Activated CD4-positive, alpha-beta T cell treated with anti-CD3 and anti-CD28 coated beads, Interleukin-2, amount 10 ng/mL, durations not matched to agents 7 days and 5 days (primary cell): ENCODE measurements at places on chromosomes 5 and 9.

DNA sequence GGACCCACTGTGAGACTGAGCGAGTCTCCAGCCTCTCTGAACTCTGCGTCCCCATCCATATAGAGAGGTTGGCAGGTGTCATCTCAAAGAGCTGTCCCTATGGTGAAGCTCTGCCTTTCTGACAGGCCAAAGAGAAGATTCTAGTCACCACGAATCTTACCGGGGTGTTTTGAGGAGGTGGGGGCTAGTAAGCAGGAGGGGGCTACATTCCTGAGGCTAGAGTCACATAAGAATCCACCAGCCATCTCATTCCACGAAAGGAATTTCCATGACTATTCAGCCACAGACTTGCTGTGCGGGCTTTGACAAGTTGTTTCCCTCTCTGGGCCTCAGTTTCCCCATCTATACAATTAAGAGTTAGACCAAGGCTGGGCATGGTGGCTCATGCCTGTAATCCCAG, 16.3 kb downstream of the PDGFRB start:
- no peak for DNase-seq

DNA sequence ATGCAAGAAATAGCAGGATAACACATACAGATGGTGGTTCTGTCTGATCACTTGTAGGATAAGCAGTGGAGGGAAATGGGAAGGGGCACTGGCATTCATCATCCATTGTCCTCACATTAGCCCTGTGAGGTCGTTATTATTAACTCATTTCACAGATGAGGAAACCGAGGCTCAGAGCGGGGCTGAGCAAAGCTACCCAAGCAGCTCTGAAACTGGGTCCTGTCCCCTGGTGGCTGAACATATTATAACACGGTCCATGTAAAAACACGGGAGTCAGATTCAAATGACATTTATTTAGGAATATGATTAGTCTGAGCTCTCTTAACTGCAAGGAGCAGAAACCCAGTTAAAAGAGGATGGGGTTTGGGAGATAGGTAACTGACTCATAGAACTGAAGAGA, 43.1 kb downstream of the HRH2 start:
- DNase-seq: no peak

GRCh38 chr9:70932097-70932496, 189.3 kb downstream of the TRPM3 start:
- no peak for DNase-seq

DNA sequence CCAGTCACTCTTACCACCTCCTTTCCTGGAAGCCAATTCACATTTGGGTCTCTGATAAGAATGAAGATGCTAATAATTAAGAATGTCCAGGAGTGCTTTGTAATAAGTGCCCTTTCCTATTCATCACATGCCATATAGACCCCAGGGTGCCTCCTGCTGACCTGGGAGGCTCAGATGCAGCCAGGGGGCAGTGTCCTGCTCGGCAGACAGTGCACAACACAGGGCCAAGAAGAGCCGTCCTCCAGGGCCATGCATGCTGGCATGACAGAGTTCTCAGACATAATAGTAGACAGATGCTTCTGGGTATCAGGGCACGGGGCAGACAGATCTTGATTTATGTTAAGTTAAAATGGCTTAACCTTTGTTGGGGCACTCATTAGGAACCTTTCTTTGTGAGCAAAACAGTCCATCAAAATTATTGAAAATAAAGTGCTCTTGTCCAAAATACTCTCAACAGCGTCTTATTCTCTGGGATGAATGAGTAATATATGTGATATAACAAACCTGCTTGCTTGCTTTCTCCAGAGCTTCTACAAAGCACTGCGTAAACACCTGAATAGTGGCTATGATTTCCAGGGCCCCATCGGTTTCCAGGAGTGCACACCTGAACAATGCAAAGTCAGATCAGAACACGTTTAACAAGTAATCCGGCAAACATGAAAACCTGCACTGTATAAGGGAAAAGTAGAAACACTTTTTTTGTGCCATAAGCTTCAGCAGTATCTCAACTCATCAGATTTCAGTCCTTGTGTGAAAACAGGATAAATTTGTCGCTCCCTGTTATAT, 192.7 kb downstream of the FANCC start:
- no peak for DNase-seq

- no peak for DNase-seq
Measured at GRCh38 chr5:128965638-128966302, 482 bp downstream of the SLC27A6 start.

DNA sequence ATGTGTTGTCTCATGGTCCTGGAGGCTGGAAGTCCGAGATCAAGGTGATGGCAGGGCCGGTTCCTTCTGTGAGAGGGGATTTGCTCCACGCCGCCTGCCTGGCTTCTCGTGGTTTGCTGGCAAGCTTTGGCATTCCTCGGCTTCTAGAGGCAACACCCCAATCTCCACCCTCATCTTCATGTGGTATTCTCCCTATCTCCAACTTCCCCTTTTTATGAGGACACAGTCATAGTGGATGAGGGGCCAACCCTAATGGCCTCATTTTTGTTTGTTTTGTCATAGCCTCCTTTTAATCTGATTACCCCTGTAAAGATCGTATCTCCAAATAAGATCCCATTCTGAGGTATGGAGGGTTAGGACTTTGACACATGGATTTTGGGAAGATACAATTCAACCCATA, 41.7 kb upstream of the CLK4 start:
- no peak for DNase-seq

DNA sequence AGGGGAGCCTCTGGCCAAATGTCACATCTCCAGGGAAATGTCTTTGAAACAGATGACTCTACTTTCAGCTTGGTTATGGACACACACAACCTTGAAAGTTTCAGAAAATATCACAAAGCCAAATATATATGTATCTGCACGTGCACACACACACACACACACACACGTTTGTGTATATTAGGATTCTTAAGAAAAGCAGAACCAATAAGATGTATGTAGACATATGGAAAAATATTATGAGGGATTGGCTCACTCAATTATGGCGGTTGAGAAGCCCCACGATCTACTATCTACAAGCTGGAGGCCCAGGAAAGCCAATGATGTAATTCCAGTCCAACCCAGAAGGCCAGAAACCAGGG, 194.9 kb downstream of the PALM2AKAP2 start:
- no peak for DNase-seq

DNA sequence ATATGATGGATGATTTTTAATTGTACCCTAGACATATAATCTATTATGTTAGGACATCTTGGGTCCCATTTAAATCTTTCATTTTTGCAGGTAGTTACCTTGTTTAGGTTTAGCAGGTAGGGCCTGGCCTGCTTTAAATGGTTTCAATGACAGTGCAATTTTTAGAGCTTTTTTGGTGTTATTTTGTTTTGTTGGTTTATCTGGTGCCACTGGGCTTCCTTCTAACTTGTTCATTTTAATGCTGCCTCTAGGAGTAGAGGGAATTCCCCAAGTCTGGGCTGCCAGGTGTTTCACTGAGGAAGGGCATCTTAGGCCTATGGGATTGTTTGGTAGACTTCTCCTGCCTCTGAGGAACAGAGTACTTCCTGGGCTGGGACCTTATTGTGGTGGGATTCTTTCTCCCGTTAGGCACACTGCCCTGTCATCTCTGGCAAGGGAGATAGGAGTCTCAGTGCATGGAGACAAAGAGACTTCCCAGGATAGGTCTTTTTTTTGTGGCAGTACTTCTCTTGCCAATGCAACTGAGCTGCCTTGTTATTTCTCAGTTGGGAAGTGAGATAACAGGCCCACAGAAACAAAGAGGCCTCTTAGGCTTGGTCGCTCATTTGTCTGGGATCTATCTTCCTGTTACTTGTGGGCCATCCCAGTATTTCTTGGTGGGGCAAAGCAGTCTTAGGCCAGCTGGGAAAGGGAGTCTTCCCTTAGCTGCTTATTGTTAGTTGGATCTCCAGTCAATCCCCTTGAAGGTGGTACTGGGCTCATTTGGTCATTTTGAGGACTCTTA, 282.9 kb downstream of the FER start:
- no peak for DNase-seq

- DNase-seq: no peak
Measured at GRCh38 chr5:116892993-116893392, 318.4 kb upstream of the SEMA6A start.

- DNase-seq: no peak
Measured at GRCh38 chr5:139803978-139804377, 8.4 kb downstream of the PSD2 start.

- DNase-seq: no peak
Measured at GRCh38 chr9:82110881-82111280, 122.3 kb downstream of the SPATA31D1 start.

- DNase-seq: no peak
Measured at GRCh38 chr9:3823842-3824475, 298.2 kb upstream of the RFX3 start.

DNA sequence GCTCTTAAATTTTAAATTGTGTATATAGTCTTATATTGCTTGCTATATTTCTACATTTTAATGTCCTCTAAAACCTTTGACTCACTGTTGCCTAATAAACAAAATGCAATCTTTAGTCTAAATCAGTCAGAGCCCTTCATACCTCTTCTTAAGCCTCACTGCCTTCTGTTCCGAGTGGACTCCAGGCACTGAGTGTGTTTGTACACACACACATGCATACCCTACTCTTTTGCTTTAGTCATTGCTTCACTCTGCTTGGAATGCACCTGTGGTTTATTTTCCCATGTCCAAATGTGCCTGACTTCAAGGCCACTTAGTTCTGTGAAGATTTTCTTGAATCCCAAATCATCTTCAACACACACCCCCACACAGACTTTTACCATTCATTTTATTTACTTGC, 60.9 kb downstream of the SLC12A2 start:
- DNase-seq: no peak
